ENCODE measurements at places on chromosomes 7 and 10.
A peak's percentile ranks its signal among the peaks of the same experiment; 100 is the strongest.

GRCh38 chr10:101123815-101124617, 7.1 kb upstream of the TLX1 start:
- no peak for DNase-seq

- no peak for DNase-seq
Measured at GRCh38 chr7:80175744-80176143, 41.1 kb downstream of the GNAI1 start.

GRCh38 chr10:30215141-30215540, 133.9 kb downstream of the MTPAP start:
- DNase-seq: no peak

GRCh38 chr10:22742678-22743077, 28.3 kb upstream of the PIP4K2A start:
- DNase-seq: no peak

GRCh38 chr7:36100226-36100625, 52.8 kb upstream of the EEPD1 start:
- DNase-seq: no peak

- DNase-seq: no peak
Measured at GRCh38 chr10:1476455-1476803, 260.9 kb downstream of the ADARB2 start.

DNA sequence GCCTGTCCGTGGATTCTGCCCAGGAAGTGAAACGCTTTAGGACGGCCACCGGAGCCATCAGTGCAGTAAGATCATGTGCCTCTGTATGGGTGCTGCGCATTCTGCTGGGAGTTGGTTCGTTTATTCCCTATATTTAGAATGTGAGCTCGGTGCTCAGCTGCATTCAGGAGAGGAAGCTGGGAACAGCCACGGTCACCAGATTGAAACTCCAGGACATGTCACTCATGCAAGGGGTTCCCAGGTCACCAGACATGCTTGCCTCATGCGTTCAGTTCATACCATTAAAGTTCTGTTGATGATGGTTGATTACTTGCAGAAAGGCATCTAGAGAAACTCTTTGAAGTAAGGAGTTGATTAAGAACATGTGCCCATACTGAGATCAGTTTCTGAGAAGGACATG, 78.1 kb downstream of the TRRAP start:
- DNase-seq: no peak

- DNase-seq: no peak
Measured at GRCh38 chr7:80825499-80825898, 93.4 kb downstream of the SEMA3C start.

DNA sequence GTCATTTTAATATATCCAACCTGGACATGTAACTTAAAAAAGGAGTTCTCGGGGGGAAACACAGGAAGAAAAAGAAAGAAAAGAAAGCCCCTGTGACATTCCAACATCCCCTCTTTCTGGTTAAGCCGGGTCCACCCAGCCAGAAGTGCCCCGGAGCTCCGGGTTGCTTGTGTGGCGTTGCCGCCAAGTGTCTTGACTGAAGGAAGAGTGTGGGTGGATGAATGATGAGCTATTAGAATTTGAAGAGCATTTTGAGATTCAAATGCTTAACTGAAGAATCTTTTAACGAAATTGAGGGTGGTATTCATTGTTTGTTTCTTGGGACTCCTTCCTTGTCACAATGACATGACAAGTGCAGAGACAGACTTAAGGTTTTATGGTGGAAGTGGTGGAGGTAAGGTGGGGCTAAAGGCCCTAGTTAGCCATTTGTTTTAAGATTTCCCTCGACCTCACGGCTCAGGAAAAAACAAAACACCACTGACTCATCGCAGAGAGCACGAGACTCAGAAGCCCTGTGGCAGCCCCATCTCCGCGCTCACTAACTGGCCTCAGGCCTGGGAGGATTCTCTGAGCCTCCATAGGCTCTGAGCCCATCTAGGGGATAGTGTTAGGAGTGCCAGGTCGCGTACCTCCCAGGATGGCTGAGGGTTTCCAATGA, 1.8 kb upstream of the GLI3 start:
- peak; percentile 84 for DNase-seq

DNA sequence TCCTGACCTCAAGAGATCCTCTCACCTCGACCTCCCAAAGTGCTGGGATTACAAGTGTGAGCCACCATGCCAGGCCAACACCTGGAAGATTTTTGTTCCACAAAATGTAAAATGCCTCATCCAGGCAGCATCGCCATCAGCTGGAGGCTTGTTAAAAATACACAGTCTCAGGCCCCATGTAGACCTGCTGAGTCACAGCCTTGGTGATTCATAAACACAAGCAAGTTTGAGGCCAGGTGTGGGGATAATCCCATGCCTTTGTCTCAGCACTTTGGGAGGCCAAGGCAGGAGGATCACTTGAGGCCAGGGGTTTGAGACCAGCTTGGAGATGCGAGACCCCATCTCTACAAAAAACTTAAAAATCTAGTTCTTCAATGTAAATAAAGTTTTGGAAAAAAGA, 49.1 kb upstream of the FOXK1 start:
- DNase-seq: peak; percentile 32

- DNase-seq: peak; percentile 63
Measured at GRCh38 chr7:111076205-111076604, 14.7 kb upstream of the LRRN3 start.

DNA sequence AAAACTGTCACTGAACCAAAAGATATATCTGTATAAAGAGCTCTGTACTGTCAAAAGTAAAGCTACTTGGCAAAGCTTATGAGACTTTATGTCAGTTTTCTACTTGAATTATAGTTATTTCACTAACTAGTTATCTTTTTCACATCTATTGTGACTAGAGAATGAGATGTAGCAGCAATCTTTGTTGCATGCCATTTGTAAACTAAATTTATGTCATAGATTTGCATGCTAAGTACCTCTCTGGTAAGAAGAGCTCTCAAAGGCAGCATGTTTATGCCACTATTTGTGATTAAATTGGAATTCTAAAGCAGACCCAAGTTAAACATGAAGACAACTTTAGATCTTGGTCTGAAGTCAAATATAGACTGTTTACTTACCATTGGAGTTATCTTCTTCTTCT, 300.6 kb downstream of the CNTNAP2 start:
- no peak for DNase-seq

GRCh38 chr10:3879073-3879472, 94.1 kb upstream of the KLF6 start:
- no peak for DNase-seq

DNA sequence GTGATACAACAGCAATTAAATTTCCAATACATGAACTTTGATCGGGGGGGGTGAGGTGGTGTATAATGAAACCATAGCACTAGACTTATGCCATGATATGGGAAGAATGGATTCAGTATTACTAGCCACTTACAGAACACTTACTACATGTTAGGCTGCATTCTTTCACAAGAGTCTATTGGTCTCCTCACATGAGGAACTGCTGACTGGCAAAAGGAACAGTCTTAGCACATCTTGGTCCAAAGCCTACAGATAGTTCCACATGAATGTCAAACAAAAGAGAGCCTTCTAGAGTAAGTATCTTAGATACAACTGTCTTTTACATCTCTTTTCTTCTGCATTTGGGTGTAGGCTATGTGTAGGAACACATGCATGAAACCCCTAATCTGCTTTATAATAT, 115.9 kb upstream of the DNAJB12 start:
- no peak for DNase-seq

- no peak for DNase-seq
Measured at GRCh38 chr7:80443325-80443724, 68.5 kb downstream of the GNAT3 start.

DNA sequence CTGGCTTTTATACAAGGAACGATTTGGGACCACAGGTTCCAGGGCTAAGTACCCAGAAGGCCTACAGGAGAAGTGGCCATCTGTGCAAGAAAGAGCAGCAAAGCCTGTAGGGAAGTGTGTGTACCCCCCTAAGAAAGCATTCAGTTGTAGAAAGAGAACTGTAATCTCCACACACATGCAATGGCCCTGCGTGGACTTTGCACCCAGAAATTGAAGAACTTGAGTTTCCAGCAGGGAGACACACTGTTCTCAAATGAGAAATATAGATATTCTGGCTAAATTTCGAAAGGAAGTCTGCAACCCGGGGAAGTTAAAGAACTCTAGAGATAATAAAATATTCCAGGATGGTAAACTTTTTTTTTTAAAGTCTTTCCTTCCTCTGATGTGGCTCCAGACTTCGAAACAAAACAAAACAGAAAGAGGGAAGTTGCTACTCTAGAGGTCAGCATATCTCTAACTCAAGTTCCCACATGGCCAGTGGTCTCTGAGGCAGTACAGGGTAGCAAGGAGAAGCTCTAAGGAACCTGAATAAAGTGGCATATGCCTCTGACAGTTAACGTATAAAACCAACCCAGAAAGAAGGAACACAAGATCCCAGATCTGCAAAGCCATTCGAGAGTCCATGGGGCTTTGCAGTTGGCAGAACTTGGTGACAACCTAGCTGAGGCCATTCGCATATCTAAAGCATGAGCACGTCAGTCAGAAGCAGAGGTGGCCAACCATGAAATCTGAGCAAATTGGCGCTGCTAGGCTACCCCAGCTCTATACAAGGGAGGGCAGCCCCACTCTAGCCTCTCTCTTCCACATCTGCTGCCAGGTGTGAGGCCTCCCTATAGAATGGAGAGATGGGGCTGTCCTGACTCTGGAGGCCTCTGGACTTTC, 56.6 kb downstream of the ELMO1 start:
- DNase-seq: no peak

DNA sequence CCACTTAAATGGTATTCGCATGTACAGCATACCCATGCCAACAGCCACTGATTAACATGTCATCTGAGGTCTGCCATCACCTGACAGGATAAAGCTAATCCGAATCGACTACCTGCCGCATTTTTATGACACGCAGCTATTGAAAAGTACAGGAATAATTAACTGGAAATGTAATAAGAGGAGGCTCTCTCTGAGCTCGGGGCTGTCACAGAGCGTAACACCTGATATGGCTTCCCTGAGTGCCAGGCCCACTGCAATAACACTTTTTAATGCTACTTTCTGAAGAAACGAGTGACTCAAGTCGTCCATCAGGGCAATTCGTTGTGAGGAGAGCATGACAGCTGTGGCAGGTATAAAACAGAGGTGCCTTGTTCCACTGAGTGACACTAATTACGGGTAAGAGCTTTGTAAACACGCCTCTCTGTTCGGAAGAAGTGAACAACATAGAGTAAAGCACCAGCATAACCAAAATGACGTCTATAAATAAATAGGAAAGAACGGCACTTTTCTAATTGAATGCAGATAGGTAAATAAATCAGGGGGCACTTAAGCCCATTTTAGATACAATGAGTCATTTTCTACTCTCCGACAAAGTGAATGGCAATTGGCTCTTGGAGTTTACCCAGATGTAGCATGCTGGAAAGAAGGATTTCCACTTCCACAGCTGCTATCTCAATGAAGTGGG, 56.5 kb upstream of the CREB5 start:
- no peak for DNase-seq

DNA sequence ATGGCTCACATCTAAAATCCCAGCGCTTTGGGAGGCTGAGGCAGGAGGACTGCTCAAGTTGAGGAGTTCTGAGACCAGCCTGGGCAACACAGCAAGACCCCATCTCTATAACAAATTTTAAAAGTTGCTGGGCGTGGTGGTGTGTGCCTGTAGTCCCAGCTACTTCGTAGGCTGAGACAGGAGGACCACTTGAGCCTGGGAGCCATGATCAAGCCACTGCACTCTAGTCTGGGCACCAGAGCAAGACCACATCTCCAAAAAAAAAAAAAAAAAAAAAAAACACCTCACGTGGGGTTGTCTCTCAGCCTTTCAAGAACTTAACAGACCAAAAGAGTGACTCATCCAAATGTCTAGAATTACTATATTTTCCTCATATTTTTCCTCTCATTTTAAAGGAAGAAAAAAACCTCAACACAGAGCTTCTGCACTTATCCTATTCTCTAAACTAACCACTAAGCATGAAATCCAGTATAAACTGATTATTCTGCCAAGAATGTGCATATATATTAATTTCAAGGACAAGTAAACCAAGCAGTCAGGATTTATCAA, 46.3 kb downstream of the CUL2 start:
- peak; percentile 29 for DNase-seq

DNA sequence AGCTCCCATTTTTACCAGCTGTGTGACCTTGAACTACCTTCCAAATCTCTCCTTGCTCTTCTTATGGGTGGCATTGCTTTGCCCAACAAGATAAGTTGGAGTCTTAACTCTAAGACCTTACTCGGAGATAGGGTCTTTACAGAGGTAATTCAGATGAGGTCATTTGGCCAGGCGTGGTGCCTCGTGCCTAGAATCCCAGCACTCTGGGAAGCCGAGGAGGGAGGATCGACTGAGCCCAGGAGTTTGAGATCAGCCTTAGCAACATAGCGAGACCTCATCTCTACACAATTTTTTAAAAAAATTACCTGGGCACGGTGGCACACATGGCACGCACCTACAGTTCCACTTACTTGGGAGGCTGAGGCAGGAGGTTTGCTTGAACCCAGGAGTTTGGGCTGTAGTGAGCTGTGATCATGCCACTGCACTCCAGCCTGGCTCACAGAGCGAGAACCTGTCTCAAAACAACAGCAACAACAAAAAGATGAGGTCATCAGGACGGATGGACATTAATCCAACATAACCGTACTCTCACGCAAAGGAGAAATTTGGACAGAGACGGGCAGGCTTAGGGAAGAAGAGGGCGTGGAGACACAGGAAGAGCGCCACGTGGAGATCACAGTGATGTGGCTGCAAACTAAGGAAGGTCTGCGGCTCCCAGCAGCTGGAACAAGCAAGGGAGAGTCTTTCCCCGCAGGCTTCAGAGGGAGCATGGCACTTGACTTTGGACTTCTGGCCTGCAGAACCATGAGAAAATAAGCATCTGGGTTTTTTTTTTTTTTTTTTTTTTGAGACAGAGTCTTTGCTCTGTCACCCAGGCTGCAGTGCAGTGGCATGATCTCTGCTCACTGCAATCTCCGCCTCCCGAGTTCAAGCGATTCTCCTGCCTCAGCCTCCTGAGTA, 122.3 kb upstream of the CARD11 start:
- DNase-seq: no peak

DNA sequence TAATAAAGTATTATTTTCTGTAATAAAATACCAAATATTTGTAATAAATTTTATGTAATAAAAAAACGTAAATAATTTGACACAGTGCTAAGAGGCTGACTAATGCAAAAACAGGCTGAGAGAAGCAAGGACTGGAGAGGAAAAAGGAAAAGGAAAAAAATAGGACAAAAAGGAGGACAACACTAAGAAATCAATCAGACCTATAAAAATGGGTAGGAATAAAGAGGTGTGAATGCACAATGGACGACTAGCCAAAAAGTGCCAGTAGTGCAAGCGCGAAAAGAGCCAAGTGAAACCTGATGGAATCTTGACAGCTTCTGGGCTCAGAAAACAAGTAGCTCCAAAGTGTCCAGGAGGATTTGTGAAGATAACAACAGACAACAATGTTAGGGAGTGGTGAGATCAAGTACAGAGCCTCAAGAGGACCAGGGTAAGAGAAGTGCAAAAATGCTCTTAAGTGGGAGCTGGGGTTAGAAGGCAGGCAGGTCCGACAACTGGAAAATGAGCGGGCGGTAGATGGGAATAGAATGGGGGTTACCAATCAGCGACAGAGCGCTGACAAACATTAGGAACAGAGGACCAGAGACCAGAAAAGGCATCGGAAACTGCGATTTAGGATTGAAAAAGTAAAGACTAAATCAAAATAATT, 1.2 kb downstream of the BRAF start:
- DNase-seq: peak; percentile 20
